Stimulated activated CD4-positive, alpha-beta T cell treated with anti-CD3 and anti-CD28 coated beads, Interleukin-1b, Interleukin-23, amount 100 ng/mL, for 48 hours (primary cell): ENCODE measurements at places on chromosomes 12 and 14.

- no peak for DNase-seq
Observed at GRCh38 chr14:31411218-31411727, 9.1 kb downstream of the HEATR5A start.

DNA sequence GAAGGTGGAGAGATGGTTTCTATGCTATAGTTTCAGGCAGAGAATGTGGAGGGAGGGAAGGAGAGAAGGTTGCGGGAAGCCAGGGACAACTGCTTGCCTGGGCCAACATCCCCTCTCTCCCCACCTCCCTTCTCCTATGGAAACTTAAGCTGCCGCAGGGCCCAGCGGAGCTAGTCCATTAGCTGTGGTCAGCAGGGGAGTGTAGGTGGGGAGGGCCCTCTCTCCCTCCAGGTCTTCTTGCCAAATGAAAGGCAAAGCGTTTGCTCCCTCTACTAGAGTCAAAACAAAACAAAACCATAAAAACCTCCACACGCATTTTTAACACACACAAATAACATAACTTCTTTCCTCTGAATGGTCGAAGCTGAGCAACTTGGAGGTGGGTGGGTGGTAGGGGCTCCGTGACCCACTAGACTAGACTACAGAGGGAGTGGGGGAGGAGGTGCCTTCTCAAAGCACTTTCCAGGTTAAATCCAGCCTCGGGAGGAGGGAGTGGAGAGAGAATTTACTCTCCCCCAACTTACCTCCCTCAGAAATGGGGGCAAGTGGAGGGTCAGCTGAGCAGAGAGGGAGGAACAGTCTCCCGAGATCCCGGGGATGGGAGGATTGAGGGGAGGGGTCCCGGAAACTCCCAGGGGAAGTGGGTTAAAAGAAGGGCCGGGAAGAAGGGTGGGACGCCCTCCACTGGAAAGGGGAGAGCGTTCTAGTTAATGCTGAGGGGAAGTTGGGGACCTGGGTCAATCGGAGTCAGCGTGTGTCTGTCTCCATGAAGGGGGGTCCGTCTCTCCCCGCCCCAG is 4.6 kb upstream of the CACNB3 start:
- no peak for DNase-seq

- no peak for DNase-seq
Observed at GRCh38 chr14:90253826-90254225, 2.5 kb upstream of the PSMC1 start.

- DNase-seq = no peak
Observed at GRCh38 chr14:98230411-98230810, 1041.6 kb downstream of the BCL11B start.

DNA sequence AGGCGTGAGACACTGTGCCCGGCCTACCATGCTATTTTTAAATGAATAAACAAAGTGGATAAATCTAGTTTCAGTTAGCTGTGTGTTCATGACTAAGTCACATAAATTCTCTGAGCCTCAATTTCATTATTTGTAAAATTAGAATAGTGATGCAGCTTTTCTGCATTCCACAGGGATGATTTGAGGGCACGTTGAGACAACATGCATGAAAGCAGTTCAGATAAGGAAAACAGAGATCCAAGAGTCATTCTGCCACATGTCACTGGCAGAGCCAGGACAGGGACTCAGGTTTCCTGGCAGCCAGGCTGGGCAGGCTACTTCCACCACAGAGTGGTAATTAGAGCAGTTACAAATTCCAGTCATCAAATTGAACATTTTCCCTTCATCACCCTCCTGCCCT is 2.9 kb upstream of the PPP4R4 start:
- no peak for DNase-seq

DNA sequence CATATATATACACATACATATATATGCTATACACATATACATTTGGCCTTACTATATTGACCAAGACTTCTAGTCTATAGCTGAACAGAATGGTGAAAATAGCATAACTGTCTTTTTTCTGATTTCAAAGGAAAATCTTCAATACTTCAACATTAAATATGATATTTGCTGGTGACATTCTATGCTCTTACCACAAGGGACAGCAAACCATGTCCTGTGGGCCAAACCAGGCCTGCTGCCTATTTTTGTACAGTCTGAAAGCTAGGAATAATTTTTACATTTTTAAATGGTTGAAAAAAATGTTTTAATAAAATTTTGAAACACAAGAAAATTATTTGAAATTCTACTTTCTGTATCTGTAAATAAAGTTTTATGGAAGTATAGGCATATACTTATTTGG is 63.6 kb downstream of the EML5 start:
- no peak for DNase-seq

- DNase-seq = no peak
Observed at GRCh38 chr14:74516451-74517160, 23.0 kb downstream of the ISCA2 start.

DNA sequence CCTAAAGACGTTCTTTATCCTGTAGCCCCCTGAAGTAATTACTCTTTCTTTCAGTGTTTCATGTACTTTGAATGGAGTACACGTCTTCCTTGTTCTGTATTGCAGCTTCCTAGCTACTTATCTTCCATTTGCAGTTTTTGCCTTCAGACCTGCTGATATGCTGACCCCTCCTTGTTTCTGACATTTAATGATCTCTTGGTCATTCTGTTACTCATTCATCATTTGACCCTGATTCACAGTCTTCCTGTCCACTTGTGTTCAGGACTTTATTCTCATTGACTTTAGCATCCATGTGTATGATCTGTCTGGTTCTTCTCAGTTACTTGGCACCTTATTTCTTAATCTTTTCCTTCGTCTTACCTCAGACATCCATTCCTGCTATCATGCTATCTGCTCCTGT is 22.2 kb downstream of the CPSF2 start:
- DNase-seq = no peak

- no peak for DNase-seq
Observed at GRCh38 chr12:108690191-108690518, 41.2 kb downstream of the CORO1C start.

- no peak for DNase-seq
Observed at GRCh38 chr14:51515611-51516010, 136.1 kb upstream of the FRMD6 start.

DNA sequence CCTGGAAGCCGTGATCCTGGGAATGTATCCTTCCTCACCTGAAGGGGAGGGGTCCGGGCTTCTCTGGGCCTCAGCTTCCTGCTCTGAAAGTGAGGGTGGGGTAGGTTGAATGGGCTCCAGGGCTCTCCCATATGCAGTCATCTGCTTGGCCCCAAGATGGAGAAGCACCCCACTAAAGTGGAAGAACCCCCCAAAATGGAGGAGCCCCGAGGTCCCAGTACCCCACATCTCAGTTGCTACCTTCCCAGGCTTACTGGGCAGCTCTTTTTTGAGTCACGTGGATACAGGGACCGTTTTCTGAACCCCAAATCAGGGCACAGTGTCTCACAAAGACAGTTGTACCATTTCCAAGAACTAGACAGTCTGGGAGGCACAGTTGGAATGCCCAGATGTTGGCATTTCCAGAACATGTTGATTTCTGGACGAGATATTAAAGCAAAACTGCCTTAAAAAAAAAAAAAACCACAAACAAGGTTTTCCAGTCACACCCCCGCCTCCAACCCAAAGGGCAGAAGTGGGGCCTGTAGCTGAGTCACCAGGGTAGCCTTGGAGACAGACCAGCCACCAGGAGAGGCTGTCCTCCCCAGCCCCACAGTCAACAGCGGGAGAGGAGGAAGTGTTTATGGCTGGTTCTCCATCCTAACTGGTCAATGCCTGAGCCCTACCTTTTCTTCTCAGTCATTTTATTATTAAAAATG is 12.1 kb downstream of the VASH1 start:
- no peak for DNase-seq

DNA sequence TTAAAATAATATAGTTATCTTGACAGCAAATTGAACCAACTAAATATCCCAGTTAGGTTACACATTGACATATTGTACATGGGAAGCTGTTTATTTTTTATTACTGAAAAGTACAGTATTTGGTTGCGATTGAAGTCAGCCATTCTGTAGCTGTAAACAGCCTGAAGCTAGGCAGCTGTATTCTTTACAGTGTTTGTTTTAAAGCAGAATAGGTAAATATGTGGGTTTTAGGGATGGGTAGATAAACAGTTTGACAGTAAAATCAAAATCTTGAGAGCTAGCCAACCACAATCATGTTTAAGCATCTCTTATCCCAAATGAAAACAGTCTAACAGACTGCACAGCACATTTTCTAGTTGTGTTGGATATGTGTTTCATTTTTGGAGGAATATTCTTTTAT is 45.7 kb downstream of the TTC6 start:
- DNase-seq = no peak

DNA sequence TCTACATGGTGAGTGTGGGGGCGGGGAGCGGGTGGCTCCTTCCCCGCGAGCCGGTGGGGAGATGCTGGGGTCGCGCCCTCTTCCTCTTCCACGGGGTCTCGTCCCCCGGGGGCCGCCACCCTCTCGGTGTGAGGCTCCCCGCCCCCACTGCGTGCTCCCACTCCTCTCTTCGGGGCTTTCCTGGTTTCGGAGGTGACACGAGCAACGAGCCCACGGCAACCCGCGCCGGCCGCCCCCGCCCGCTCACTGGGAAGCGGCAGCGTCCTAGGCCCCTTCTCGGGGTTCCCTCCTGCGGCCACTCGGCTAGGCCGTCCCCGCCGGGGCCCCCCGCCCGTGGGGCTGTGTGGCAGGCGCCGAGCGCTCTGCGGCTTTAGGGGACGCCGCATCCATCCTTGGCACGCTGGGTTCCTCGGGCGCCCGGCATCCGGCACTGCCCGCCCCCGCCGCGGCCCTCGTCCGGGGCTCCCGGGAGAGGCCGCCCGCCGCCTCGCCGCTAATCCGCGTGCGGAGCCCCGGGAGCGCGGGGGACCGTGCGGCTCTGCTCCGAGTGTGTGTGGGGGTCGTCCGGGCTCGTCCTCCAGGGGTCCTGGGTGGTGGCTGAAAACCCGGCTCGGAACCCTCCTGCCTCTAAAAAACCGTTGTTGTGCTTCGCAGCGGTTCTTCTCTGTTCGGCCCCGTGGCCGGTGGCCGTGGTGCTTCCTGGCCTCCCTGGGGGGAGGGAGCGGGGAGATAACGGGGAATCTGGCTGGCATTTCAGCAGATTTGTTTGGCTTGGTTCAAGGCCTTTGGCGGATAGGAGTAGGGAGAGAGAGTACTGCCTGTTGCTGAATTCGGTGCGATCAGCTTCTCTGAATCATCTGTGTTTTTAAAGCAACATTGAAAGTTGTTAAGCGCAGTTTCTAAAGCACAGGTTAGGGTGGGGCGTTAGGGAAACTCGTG is 1.0 kb downstream of the PCNX1 start:
- DNase-seq = peak; percentile 46

- no peak for DNase-seq
Observed at GRCh38 chr12:31588976-31589375, 2.0 kb downstream of the DENND5B start.

DNA sequence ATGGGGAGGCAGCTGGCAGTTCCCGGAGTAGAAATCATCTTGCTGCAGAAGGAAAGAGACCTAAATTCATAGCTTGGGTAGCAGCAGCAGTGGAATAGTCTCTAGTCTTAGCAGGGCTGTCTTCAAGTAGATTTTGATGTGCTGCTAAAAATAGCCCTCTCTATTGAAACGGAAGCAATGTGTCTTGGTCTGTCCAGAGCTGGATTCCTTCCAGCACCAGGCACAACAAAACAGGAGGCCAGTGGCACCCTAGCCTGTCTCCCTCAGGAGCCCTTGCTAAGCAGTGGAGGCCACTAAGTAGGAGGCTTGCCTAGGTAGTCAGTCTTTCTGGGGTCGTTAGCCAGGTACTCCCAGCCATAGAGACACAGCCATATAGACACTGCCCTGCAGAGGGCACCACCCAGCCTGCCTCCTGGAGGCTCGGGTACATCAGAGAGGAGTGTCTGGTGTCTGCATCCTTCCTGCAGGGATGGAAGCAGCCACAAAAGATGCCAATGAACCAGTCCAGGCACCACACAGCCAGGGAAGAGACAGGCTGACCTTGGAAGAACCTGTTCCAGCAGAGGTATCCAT is 97.5 kb downstream of the CRACR2A start:
- no peak for DNase-seq

DNA sequence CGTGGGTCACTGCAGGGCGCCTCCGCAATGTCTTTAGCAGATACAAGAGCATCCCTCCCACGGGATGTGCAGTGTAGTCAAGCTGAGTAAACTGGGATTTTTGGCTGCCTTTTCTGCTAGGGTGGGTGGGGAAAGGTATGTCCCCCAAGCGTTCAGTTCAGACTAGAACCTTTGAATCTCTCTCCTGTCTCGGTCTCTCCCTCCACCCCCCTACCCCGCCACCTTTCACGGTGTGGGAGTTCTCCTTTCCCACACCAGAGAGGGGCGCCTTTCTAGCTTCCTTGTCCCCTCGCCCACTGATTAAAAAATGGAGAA is 525 bp upstream of the FAR2 start:
- peak; percentile 6 for DNase-seq

DNA sequence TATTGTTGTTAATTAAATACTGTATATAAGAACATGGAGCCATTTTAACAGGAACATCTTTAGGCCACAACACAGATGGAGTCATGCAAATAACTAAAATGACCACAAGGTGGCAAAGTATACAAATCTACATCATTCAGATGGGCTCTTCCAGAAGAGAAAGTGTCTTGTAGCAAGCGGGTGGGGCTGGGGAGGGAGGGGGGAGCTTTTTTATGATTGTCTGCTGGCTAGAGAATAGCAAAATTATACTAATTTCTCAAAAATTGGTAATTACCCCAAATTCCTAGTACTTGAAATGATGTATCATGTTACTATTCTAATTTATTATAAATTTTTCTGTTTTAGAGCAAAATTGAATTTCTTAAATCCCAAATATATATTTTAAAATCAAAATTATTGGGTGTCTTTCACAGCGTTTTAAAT is 378.7 kb downstream of the PRKD1 start:
- DNase-seq = no peak

DNA sequence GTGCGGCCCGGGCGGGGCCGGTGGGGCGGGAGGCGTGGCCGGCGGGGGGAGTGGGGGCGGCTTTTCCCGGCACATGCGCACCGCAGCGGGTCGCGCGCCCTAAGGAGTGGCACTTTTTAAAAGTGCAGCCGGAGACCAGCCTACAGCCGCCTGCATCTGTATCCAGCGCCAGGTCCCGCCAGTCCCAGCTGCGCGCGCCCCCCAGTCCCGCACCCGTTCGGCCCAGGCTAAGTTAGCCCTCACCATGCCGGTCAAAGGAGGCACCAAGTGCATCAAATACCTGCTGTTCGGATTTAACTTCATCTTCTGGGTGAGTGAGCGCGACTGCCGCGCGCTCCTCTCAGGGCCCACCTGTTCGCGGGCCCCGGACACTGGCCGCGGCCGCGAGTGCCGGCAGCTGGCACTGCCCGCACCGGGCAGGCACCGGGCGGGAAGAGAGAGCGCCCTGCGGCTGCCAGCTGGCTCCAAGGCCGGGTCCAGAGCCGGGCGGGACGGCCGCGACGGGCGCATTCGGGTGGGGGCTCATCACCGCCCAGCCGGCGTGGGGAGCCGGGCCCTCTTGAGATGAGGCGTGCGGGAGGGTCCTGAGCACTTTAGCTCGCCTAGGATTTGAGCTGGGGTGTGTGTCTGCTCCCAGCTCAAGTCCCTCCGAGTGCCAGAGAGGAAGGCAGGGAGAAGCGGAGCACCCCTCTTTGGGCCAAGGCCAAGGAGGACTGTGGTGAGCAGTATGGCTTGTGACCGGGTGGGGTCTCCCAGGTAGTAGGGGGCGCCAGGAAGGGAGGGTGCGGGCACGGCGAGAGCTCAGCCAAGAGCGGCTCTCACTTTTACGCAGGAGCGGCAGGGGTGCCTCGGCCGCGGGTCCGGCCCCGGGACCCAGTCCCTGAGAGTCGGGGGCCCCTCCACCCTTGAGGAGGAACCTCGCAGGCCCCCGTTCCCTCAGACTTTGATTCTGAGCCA is at the start of gene CD9:
Gene CD9 (plus strand): TSS at position 145 of the 957 bp plus-strand sequence. CDS start 100 bp downstream, at position 245.
- DNase-seq = peak; percentile 16

GRCh38 chr14:104294628-104294982 is 156.2 kb downstream of the KIF26A start:
- no peak for DNase-seq

GRCh38 chr12:116968986-116969385 is 58.2 kb downstream of the FBXW8 start:
- no peak for DNase-seq
